ENCODE measurements at places on chromosomes 6 and 20. TPM values are rescaled to one million over a fixed set of nuclear protein-coding genes. Genes with fewer than 3 reads are reported as not detected.

SPTLC3 gene
- 1.2 TPM for total RNA-seq

APOM gene
- 1.9 TPM for total RNA-seq

LGSN gene
- 0.09 TPM for total RNA-seq

FOXF2 gene
- total RNA-seq, result not detected

OR2H1 gene
- not detected for total RNA-seq

CYP21A2 gene
- 0.15 TPM for total RNA-seq

SIGLEC1 gene
- total RNA-seq, result not detected

RSPH3 gene
- total RNA-seq, result 2.1 TPM

TMEM14C gene
- 37.1 TPM for total RNA-seq

EBF4 gene
- total RNA-seq, result 1.3 TPM

GRCh38 chr6:36126121-36126520, 4.2 kb upstream of the MAPK13 start:
- no peak for DNase-seq

DNA sequence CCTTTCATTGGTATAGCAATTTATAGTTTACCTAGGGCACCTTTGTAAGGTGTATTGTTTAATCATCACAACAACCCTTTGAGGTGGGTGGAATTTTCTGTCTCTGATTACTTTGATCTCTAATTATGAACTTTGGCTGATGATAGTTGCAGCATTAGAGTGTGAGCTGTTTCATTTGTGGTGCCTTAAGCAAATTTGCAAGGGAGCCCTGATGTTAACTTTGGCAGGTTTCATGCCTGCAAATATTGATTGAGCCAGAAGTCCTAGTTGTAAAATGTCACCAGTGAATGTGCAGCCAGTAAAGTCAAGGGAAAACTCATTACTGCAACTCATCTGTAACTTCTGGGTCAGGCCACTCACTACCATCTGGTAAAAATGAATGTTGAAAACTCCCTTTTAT, 29.8 kb downstream of the CTNNBL1 start:
- no peak for DNase-seq

DNA sequence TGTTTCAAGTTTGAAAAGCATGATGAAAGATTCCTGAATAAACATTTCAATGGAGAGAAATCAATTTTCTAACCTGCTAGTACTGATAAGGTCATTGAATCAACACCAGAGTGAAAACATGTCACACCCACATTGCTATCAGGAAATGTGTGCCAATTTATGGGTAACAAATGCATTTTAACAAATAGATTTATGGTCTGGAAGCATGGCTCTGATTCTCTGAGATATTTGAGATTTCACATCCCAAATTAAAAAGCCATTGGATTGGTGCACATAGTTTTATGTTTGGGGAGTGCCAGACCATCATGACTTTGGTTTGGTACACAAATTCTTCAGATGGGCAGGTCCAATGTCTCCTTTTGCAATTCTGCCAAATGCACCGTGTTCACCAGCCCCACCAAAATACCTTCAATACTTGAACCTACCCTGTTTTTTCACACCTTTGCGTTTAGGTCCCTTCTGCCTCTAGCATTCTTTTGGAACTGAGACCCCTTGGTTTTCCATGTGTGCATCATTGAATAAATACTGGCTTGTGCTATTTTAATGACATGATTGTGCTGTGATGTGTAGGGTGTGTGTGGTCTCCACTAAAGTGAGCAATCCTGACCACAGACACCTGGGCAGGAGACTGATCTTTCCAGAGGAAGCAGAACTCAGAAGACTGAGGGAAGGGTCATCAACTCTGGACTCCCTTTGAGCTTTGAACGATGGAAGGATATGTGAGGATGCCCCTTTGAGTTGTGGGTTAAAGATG, 20.4 kb downstream of the IL20RA start:
- no peak for DNase-seq

DNA sequence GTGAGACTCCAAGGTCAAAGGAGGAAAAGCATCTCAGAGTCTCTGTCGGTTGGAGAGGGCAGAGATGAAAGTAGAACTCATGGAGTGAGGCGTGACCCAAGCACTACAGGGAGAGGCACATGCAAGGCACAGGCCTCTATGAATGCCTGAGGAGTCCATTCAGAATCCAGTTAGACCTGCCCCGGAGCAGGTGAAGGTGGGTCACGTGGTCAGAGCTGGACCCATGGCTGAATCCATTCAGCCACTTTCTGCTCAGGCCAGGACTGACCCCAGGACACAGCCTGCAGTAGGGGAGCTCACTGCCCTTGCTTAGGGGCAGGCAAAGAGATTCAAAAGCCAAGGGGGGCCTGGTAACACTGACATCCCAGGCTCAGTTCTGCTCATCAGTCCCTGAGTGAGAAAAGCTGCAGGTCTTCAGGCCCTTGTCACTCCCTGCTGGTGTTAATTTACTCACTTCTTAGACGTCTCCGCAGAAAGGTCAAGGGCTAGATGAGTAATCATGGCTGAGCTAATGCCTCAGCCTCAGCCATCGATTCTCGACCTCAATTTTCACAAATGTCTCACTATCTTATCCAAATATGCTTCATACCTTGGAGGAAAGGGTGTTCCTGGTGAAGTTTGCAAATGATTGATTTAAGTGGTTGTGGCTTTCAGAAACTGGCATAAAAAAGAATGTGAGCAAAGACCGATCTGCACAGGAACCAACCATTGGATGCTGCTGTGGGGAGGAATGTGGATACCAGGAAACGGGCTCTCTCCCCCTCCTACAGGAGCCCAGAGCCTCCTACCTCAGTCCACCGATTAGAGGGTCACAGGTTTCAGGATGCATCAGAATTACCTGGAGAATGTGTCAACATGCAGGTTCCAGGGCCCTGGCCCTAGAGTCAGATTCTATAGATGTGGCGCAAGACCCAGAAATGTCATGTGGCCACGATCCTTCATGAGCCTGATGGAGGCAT, 584.4 kb downstream of the PTPRT start:
- no peak for DNase-seq

DNA sequence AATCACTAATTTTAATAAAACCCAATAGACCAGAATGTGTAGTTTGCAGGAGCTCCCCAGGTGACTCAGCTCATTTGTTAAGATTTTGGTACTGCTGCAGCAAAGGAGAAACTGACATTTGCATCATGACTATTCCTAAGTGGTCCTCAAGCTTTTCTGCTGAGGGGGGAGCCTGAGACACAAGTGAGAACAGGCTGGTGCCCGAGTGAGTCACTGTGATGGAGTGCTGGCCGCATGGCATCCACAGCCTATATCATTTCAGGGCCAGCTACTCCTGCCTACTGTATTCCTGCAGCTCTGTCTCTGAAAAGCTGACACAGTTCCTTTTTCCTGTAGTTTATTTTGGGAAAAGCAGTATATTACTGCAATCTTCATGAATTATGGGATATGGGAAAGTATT, 113.7 kb upstream of the ENPP5 start:
- DNase-seq, result no peak

GRCh38 chr6:2816158-2816557, 25.5 kb downstream of the SERPINB1 start:
- DNase-seq, result no peak

- no peak for DNase-seq
Measured at GRCh38 chr6:140366991-140367390, 992.5 kb upstream of the CITED2 start.

GRCh38 chr20:49675368-49676151, 38.1 kb downstream of the B4GALT5 start:
- no peak for DNase-seq

DNA sequence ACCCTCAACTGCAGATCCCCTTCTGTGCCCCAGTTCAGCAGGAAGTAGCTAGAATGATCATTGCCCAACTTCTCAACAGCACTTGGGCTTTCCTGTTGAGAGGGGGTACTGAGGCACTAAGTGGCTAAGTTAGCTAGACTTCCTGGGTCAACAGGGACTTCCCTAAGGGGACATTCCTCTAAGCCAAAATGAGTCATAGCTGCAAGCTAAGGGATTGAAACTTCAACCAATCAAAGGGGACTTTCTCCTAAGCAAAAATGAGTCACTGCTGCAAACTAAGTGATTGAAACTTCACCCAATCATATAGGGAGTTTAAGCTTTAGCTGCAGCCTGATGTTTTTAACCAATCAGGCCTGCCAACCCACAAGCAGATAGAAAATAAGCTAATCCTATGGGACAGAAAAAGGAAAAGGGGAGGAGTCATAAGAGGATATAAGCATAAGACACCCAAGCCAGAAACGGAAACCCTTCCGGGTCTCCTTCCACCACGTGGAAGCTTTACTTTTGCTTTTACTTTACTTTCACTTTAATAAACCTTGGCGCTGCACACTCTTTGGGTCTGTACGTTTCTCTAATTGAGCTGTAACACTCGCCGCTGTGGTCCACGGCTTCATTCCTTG, 659.0 kb upstream of the HS3ST5 start:
- no peak for DNase-seq
